Natural killer cell (primary cell): ENCODE measurements at places on chromosomes 7 and 10. TPM values are rescaled to one million over a fixed set of nuclear protein-coding genes. Genes with fewer than 3 reads are reported as not detected.

OR9A2 gene
- not detected for total RNA-seq

PRR15 gene
- not detected for total RNA-seq

SMKR1 gene
- total RNA-seq = 8.4 TPM

IKZF1 gene
- total RNA-seq = 391 TPM

ZNF804B gene
- not detected for total RNA-seq

NPSR1 gene
- total RNA-seq = not detected

ITPRID1 gene
- not detected for total RNA-seq

GBX1 gene
- not detected for total RNA-seq

SPDYE3 gene
- not detected for total RNA-seq

NRP1 gene
- total RNA-seq = not detected

VAX1 gene
- not detected for total RNA-seq

MBL2 gene
- total RNA-seq = not detected

OPN4 gene
- total RNA-seq = not detected

SND1 gene
- 149 TPM for total RNA-seq
